ENCODE measurements at places on chromosomes 4 and X.

DNA sequence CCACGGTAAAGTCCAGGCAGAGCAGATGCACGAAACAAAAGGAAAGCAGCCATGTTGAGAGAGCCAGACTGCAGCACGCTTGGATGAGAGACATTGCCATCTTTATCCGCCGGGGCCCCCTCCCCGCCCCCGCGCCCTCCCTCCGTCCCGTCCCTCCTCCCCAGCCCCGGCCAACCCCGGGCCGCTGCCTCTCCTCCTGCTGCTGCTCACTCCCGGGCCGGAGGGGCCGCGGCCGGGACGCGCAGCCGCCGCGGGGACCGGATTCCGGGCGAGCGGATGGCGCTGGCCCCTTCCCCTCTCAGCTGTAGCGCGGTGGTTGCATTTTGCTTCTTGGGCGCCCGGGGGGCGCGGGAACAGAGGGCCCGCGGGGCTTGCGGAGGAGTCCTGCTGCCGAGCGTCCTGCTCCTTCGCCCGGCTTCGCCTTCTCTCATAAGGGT, 542 bp downstream of the RNF150 start:
- DNase-seq, result no peak

- DNase-seq, result no peak
Measured at GRCh38 chrX:147322496-147322895, 508.0 kb upstream of the CXorf51A start.

- DNase-seq, result no peak
Measured at GRCh38 chrX:34288782-34289181, 156.7 kb upstream of the FAM47A start.

DNA sequence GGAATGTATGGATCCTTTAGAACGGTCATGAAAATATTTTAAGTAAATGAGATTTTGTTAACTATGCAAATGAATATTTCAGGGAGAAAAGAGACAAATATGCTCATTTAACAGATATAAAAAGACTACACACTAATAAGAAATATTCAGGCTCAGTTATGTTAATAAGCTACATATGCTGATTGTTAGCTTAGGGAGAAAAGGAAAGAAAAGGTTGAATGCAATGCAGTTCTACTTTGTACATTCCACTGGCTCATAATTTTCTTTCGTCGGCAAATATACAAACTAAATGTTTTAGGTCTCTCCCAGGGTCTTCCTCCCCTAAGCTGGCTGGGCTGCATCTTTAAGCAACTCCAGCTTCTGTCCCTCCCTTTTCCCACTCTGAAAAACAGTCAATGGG, 2.7 kb upstream of the RTL3 start:
- DNase-seq, result no peak

- DNase-seq, result no peak
Measured at GRCh38 chrX:131359611-131360010, 70.5 kb upstream of the IGSF1 start.

GRCh38 chr4:8847764-8848163, 23.9 kb downstream of the HMX1 start:
- no peak for DNase-seq

All from stimulated activated effector memory CD8-positive, alpha-beta T cell treated with anti-CD3 and anti-CD28 coated beads, Interleukin-12 subunit alpha, Interleukin-12 subunit beta, amount 100 ng/mL, for 72 hours (primary cell).